ENCODE measurements at places on chromosomes 6 and 20. TPM values are rescaled to one million over a fixed set of nuclear protein-coding genes. Genes with fewer than 3 reads are reported as not detected.
A peak's percentile ranks its signal among the peaks of the same experiment; 100 is the strongest.

DNA sequence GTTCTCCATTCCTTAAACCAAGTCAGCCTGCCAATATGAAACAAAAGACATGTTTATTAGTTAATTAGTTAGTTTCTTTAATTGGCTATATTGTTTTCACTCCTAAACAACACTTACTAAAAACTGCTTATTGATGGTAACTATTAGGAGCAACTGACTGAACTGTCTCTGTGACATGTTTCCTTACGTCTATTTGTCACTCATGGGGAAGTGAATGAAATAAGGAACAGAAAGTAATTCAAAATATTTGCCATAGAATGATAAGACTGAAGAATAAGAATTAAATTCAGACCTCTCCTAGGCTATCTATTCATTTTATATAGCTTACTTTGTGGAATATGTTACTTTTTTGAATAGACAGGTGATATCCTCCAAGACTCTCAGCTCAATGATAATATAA, 217.2 kb downstream of the LAMA2 start:
- H3K36me3 ChIP-seq = no peaks in the 10 kb centered on the region
- no peak overlapping the region for H3K4me3 ChIP-seq
- no peaks in the 10 kb centered on the region for H3K4me1 ChIP-seq
- no peak overlapping the region for H3K27ac ChIP-seq
- no peak for DNase-seq

- no peak for DNase-seq
- H3K27me3 ChIP-seq = no peaks in the 10 kb centered on the region
- no peak overlapping the region for H3K27ac ChIP-seq
These were observed 65.4 kb downstream of the RWDD2A start for GRCh38 chr6:83258517-83258916.

- H3K27ac ChIP-seq = no peak overlapping the region
- no peaks in the 10 kb centered on the region for H3K27me3 ChIP-seq
- no peaks in the 10 kb centered on the region for H3K36me3 ChIP-seq
- H3K4me3 ChIP-seq = no peak overlapping the region
- DNase-seq = no peak
These were observed 261.4 kb upstream of the IRAK1BP1 start for GRCh38 chr6:78605909-78606446.

- H3K27ac ChIP-seq = no peak overlapping the region
- DNase-seq = no peak
- H3K36me3 ChIP-seq = no peaks in the 10 kb centered on the region
- H3K4me1 ChIP-seq = no peaks in the 10 kb centered on the region
These were observed 115.5 kb downstream of the DOK5 start for GRCh38 chr20:54590856-54591255.

- no peak overlapping the region for H3K27ac ChIP-seq
- H3K4me3 ChIP-seq = no peak overlapping the region
- H3K36me3 ChIP-seq = no peaks in the 10 kb centered on the region
- no peaks in the 10 kb centered on the region for H3K27me3 ChIP-seq
These were observed 307.6 kb downstream of the ALDH8A1 start for GRCh38 chr6:134642279-134642678.

GRCh38 chr6:24566020-24566767, 71.4 kb downstream of the ALDH5A1 start:
- DNase-seq = no peak
- no peaks in the 10 kb centered on the region for H3K27me3 ChIP-seq
- no peaks in the 10 kb centered on the region for H3K4me1 ChIP-seq
- H3K36me3 ChIP-seq = no peaks in the 10 kb centered on the region

The NFYA gene
- total RNA-seq = 11.8 TPM

- DNase-seq = no peak
- no peak overlapping the region for H3K27ac ChIP-seq
- H3K36me3 ChIP-seq = peaks cover 58% of the 10 kb centered on the region
- H3K27me3 ChIP-seq = no peaks in the 10 kb centered on the region
- H3K4me1 ChIP-seq = no peaks in the 10 kb centered on the region
These were observed 19.8 kb downstream of the PXDC1 start for GRCh38 chr6:3731700-3732099.

The SNAP91 gene
- not detected for total RNA-seq

GRCh38 chr6:130778946-130779657, 48.1 kb upstream of the SMLR1 start:
- H3K4me1 ChIP-seq = no peaks in the 10 kb centered on the region
- DNase-seq = no peak
- no peak overlapping the region for H3K27ac ChIP-seq
- no peaks in the 10 kb centered on the region for H3K36me3 ChIP-seq
- no peak overlapping the region for H3K4me3 ChIP-seq

The PLA2G7 gene
- total RNA-seq = not detected

The CD24 gene
- 0.69 TPM for total RNA-seq

DNA sequence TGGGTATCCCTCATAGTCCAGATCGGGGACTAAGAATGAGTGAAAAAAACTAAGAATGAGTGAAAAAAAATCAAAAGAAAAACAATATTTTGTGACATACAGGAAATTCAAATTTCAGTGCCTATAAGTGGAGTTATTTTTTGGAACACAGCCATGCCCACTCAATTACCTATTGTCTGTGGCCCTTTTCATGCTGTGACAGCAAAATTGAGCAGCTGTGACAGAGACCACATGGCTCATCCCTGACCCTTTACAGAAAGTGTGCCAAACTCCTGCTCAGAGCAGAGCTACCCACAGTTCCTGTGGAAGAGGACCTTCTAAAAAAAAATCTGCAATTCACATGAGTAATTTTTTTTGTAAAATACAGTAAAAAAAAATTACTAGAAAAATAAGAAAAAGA, 1.4 kb downstream of the NCR2 start:
- H3K36me3 ChIP-seq = no peaks in the 10 kb centered on the region
- H3K4me1 ChIP-seq = no peaks in the 10 kb centered on the region
- H3K27ac ChIP-seq = no peak overlapping the region
- no peak for DNase-seq
- H3K4me3 ChIP-seq = no peak overlapping the region

DNA sequence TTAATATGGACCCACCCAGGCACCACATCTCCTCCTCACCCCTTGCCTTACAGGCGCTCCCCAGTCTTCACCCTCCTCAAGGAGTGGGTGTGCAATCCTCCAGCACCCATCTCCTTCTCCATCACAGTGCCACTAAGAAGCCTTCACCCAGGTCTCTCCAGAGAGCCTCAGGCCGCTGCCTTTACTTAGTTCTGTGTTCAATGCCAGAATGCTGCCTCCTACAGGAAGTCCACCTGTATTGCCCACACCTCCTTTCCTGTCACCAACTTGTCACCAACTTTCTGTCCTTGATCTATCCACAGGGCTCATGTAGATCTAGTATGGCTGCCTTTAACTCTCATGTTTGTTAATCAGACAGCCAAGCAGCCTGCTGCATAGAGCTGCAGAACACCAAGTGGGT, 586 bp upstream of the LST1 start:
- H3K4me3 ChIP-seq = no peak overlapping the region
- no peaks in the 10 kb centered on the region for H3K4me1 ChIP-seq
- no peaks in the 10 kb centered on the region for H3K36me3 ChIP-seq
- DNase-seq = no peak

The PDE10A gene
- 3.0 TPM for total RNA-seq

The LGSN gene
- not detected for total RNA-seq

DNA sequence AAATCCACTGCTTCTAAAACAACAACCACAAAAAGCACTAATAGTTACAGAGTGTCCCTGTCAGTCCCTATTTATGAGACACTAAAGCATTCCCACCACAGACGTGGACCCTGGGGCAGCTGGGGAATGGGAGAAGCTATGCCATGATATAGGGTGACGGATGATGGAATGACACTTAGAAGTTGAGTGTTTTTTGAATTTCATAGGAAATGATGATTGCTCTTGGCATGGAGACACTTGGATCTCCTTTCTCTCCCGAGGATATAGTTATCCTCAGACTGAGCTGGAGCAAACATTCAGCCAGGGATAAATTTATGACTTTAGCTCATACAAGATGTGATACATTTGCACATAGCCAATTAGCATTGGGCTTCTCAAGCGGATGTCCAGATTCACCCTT, 151.2 kb downstream of the EDN3 start:
- DNase-seq = no peak
- H3K36me3 ChIP-seq = no peaks in the 10 kb centered on the region
- peaks cover 2% of the 10 kb centered on the region for H3K27me3 ChIP-seq
- no peak overlapping the region for H3K4me3 ChIP-seq

The SPEF1 gene
- total RNA-seq = not detected

DNA sequence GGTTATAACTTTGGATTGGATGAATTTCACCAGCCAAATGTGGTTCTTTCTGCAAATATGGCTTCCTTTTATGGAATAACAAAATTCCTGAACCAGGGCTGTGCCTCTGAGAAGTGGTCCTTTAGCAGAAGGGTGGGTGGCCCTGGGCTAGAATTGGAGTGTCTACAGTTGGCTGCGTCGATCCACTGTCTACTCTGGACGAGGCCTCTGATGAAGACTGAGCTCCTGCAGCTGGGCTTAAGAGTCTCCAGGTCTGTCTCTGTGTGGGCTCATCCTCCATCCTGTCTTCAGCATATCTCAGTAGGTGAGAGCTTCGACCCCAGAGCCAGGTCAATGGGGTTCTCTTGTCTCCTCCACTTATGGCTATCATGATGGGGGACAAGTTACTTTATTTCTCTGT, 166.3 kb upstream of the PMEPA1 start:
- no peak for DNase-seq
- H3K4me1 ChIP-seq = no peaks in the 10 kb centered on the region
- H3K27ac ChIP-seq = no peak overlapping the region
- no peaks in the 10 kb centered on the region for H3K27me3 ChIP-seq
- no peaks in the 10 kb centered on the region for H3K36me3 ChIP-seq

DNA sequence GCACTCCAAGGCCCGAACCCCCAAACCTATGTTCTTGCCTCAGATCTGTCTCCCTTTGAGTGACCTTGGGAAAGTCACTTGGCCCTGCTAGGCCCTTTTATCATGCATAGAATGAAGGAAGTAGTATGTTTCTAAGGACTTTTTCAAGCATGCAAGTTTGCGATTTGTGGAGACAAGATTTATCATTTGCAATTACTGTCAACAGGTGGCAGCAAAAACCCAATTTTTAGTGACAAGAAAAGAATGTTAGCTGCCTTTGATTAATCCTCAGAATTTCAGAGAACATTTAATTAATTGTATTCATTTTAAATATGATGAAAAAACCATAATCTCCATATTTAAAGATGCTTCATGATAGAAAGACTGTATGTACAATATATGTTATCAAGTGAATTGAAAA, 28.3 kb upstream of the PREP start:
- DNase-seq = no peak
- H3K36me3 ChIP-seq = no peaks in the 10 kb centered on the region
- H3K4me1 ChIP-seq = no peaks in the 10 kb centered on the region
- H3K27me3 ChIP-seq = no peaks in the 10 kb centered on the region

The OLIG3 gene
- total RNA-seq = not detected

DNA sequence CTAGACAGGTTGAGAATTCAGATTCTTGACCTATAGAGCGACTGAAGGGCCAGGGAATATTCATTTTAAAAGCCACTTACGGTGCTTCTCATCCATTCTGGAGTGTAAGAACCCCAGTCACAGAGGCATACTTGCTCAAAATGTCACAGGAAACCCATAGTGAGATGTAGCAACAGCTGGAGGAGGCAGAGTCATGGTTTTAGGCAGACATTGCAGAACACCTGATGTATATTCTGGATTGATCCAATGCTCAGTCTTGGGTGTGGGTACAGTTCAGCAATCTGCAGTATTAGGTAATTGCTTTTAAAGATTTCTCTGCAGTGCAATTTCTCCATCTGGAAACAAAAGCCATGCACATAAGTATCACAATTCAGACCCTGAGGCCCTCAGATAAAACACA, 137.4 kb upstream of the SLC22A23 start:
- no peak overlapping the region for H3K27ac ChIP-seq
- H3K4me1 ChIP-seq = no peaks in the 10 kb centered on the region
- H3K27me3 ChIP-seq = no peaks in the 10 kb centered on the region
- DNase-seq = no peak

The HAO1 gene
- not detected for total RNA-seq

- H3K27me3 ChIP-seq = no peaks in the 10 kb centered on the region
- H3K36me3 ChIP-seq = no peaks in the 10 kb centered on the region
- no peak overlapping the region for H3K27ac ChIP-seq
- DNase-seq = no peak
- no peaks in the 10 kb centered on the region for H3K4me1 ChIP-seq
- H3K4me3 ChIP-seq = no peak overlapping the region
These were observed 42.1 kb upstream of the SRF start for GRCh38 chr6:43128926-43129325.

DNA sequence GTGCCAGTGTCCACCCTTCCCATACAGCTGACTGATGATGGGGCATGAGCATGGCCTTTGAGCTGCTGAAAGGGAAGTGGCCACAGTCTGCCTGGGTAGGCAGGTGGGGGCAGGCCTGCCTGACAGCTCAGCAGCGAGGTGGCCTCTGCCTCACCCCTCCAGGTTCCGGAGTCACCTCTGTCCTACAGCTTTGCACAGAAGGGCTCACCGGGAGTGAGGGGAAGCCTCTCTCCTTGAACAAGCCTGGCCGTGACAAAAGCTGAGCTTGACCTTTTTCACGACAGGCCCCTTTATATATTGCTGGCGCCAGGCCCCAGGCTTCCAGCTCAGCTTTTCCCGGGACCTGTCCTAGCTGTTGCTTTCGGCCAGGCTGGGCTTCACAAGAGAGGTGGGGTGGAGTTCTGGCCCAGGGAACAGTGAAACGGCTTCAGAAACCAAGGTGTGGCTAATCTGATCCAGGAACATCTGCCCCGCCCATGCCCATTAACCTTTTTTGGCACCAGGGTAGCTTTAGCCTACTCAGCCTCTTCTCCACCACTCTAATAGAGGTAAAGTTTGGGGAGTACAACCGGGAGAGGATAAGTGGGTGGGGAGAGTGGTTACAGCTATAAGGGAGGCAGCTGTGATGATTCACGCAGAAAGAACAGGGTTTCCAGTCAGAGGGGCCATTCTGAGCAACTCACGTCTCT, 42.9 kb downstream of the C6orf132 start:
- no peaks in the 10 kb centered on the region for H3K36me3 ChIP-seq
- peaks cover 4% of the 10 kb centered on the region for H3K27me3 ChIP-seq
- no peak overlapping the region for H3K4me3 ChIP-seq
- no peak overlapping the region for H3K27ac ChIP-seq
- H3K4me1 ChIP-seq = no peaks in the 10 kb centered on the region
- no peak for DNase-seq

The PNLDC1 gene
- total RNA-seq = not detected

DNA sequence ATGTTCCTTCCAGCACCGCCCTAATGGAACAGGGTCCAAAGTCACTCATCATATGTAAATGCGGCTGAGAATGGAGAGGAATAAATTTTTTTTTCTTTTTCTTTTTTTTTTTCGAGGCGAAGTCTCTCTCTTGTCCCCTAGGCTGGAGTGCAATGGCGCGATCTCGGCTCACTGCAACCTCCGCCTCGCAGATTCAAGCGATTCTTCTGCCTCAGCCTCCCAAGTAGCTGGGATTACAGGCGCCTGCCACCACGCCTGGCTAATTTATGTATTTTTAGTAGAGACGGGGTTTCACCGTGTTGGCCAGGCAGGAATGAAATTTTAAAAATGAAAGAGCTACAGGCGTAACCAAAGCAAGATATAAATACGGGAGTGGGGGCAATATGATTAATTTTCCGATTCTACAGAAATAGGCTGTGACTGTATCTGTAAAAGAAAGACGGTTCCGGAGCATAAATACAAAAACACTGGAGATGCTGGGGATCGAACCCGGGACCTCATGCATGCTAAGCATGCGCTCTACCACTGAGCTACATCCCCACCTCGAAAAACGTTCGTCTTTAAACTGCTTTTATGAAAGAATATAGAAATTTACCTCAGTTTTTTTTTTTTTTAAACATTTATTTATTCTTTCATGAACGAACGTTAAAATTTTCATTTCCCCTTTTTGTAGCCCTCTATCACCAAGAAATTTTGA, 132.2 kb downstream of the GPX5 start:
- no peaks in the 10 kb centered on the region for H3K36me3 ChIP-seq
- peaks cover 6% of the 10 kb centered on the region for H3K27me3 ChIP-seq
- H3K4me3 ChIP-seq = peak overlapping the region; percentile 51
- no peaks in the 10 kb centered on the region for H3K4me1 ChIP-seq
- H3K27ac ChIP-seq = no peak overlapping the region

Data from psoas muscle (tissue), 8 donors.